ENCODE measurements at places on chromosomes 12 and 14.
A peak's percentile ranks its signal among the peaks of the same experiment; 100 is the strongest.

DNA sequence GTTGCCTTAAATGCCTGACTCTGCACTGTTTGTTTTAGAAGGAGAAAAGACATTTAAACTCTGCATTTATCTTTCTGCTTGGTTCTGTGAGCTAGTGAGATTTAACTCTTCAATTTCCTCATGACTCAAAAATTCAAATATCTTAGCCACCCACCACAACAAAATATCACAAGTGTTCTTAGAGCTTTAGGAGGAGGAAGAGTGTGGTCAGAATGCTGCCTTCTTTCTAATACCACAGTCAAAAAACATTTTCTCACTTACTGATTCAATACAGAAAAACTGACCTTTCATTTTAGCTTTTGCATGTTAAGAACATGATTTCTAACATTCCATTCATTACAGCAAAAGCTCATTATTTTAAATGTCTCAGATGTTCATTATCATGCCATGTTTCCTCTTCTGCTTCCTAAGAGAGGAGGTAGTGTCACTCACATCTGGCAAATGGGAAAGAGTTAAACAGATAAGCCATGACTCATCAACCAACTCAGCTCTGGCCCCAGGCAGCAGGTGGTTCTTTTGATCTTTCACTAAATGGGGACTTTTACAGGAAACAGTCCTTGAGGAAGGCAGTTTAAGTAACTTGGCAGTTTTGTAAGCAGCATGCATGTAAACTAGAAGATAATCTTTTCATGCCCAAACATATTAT, 56.4 kb upstream of the RNU6-8 start:
- DNase-seq = no peak

GRCh38 chr12:780750-781379, 28.5 kb downstream of the WNK1 start:
- no peak for DNase-seq

GRCh38 chr14:67491741-67492507, 3.4 kb upstream of the TMEM229B start:
- no peak for DNase-seq

DNA sequence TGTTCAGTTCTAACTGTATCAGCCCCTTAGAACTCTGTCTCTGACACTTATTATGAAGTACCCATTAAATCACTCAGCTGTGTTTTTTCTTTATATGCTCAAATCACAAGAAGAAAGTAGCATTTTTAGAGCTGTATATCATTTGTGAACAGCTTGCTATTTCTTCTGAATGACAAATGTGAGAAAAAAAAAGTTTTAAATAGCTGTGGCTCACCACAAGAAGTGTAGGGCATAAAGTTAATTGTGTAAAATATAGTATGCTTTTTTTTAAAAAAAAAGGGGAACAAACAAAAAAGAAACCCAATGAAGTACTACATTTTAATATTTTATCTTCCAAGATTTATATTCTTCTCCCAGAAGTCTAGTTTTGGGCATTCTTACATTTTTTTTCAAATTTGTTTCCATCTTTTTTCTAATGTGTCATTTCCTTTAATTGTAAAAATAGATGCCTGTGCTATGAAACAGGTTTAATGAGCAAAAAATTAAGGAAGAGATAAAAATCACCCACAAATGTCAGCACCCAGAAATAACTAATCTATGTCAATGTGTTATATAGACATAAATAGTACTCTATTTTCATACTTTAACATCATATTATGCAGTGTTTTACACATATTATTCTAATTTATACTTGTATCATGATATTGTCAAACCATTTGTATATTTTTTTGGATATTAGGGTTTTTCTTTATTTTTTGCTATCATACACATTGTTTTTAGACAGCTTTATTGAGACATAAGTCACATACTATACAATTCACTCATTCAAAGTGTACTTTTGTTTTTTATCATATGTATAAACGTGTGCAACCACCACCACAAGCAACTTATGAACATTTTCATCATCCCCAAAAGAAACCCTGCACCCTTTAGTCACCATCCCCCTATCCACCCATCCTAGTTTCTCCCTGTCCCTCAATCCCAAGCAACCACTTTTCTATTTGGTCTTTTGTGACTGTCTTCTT, 22.4 kb upstream of the LRRK2 start:
- no peak for DNase-seq

GRCh38 chr12:124359671-124360581, 65.0 kb downstream of the RFLNA start:
- DNase-seq = peak; percentile 86
